ENCODE measurements at places on chromosomes 3 and 15.

GRCh38 chr3:76367281-76367680 is 581.9 kb upstream of the ZNF717 start:
- no peak for DNase-seq

DNA sequence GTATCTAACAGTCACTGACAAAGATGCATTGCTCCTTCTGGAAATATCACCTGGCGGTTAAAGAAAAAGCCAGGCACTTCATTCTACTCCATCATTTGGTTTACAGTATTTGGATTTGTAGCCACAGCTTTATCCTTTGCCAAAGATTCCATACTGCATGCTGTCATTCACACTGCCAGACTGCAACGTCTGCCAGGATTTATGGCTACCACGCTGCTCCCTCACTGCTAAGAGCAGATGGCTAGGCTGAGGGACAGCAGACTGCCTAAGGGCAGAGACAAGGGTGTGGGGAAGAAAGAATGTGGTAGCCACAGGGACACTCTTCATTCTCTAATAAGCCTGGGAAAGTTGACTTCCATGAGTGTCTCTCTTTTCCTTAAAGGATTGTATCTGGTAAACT is 1047.0 kb downstream of the TUSC7 start:
- no peak for DNase-seq

DNA sequence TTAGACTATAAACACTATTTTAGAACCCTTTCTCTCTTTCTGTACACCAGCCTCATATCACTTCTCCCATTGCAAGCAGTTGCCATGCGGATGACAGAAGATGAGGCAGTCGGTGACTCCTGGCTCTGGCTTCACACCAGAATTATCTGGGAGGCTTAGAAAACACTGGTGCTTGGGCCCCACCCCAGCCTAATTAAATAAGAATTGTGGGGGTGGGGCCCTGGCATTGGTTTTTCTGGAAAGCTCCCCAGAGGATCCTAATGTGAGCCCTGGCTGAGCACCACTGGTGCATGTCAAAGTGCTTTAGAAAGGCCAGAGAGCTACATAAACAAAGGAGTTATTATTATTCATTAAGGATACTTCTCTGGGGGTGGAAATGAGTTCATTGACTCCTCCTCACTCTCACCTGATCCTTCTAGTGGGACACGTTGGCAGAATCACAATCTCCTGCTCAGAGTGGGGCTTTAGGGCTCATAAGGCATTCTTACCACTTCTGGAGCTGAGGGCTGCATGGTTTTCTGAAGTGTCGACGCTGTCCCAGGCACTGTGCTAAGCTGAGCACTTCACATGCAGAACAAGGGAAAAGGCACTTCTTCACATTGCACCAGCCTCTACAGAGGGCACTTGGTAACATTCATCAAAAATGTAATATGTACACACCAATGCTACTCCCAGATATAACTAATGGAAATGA is 188.5 kb upstream of the TLE3 start:
- DNase-seq: no peak

- no peak for DNase-seq
These were observed 45.1 kb downstream of the SNAPC5 start for GRCh38 chr15:66452420-66452819.

DNA sequence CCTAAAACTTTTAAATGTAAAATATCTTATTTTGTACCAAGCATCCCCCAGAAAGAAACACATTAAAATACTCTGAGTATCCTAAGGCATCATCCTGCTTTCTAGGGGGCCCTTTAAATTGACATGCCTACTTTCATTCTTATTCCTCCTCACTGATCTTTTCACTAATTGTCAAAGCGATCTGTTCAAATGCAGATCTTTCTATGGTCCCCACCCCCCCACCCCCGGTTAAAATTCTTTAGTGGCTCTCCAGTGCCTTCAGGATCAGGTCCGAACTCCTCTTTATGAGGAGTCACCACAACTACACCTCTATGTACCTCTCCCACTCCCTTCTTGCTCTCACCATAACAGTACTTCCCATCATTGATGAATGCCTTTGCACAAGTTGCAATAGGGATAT is 19.2 kb upstream of the TFDP2 start:
- DNase-seq: no peak

DNA sequence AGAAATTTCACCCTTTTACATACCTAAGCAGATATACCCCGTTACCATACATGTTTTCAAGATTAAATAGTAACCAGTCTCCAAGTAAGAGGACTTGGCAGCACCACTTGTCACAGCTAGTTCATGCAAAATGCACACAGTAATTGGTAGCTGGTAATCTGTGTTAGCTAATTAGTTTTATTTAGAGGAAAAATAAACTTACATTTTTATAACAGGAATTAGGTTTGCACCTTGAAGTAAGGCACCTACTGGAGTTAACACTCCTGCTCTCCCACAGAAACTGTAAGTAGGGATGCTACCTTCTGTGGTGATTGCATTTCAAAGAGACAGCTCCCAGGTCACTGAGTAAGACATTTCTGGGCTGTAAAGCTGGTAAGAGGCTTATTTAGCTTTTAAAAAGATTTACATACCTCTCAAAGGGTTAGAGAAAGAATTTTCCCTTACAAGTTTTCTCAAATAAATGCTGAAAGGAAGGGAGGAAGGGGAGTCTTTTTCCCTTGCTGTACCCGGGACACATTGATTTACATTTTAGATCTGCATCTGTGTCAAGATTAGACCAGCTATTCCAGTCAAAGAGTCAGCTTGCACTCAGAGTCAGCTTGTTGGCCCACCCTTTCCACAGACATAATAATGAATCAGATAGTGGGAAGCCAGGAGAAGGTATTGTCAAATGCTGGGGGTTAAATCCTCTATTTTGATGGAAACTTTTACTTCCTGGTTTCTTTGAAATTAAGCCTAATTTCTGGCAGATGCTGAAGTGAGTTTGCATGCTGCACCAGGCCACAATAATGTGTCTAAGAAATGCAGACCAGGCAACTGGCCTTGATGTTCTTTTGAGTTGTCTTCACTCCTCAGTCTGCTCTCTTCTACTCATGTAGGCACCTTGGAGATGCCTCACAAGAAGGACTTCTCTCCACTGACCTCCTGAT is 77.6 kb upstream of the CHD2 start:
- no peak for DNase-seq

DNA sequence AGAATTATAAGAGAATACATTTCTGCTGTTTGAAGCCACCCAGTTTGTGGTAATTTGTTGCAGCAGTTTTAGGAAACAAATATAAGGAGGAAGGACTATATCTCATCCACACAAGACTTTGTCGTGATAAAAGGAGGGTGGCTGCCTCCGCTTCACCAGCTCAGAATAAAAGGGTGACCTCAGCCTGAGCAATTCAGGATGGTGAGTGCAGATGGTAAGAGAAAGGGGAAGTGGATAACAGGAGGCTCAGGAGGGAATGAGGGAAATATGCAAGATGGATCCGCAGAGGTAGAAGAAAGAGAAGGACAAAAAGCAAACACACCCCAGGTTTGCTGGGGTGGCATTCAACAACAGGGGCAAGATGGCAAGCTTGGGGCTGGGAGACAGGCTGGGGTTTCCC is 108.1 kb upstream of the TNFAIP8L3 start:
- DNase-seq: no peak

DNA sequence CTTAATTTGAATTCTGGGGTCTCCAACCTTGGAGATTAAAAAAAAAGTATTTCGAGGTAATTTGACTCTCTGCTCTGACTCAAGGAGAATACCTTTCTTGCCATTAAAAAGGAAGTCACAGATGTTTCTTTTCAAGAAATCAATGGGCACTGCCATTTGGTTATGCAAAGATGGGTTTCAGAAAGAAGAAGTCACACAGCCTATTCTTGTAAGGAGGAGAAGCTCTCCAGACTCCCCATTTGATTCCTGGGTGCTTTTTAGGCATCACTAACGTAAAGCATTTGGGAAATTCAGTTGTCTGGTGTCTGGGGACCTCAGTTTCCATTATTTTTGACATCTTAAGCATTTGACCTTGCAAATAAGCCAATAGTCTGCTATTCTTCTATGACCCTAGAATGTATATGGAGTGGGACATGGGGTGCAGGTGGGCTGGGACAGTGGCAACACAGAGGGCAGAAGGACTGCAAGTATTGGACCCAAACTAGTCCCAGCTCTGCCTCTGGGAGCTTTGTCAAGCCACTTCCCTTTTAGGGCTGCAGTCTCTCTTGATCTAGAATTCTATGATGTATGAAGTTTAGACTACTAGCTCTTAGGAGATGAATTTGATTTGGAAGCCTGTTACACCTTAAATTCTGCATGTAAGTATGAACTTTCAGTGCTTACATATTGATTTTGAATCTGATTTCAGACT is 27.8 kb downstream of the IL5RA start:
- no peak for DNase-seq

DNA sequence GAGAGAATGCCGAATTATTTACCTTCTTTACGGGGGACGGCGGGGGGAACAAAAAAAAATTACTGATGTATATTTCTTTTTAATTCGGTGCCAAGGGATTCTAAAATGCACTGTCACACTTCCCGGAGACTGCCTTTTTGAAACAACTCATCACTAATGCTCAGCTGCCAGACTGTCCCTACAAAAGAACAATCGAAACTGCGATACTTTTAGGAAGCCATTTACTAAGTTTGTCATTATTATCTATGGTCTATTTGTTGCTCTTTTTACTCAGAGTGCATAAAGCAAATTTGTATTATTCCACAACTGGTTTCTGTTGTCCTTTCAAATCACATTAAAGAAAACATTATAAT is 60.8 kb downstream of the TM4SF4 start:
- no peak for DNase-seq

- DNase-seq: no peak
These were observed 498 bp upstream of the ARNT2 start for GRCh38 chr15:80403712-80404056.

DNA sequence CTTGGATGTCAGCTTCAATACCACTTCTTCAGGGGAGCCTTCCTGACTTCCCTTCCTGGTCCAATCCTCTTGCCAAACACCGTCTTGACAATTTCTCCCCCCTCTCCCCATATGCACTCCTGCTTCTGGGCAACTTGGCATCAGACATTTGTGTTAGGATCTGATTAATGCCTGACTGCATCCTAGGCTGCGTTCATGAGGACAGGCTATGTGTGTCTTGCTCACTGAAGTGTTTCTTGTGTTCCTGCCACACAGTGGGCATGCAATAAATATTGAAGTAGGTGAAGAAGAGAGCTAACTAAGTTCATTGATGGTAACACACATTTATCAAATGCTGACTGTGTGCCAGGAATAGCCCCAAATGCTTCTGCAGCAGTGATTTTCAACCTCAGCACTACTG is 36.4 kb upstream of the WNT5A start:
- DNase-seq: no peak

Measured in stimulated activated CD8-positive, alpha-beta memory T cell treated with anti-CD3 and anti-CD28 coated beads, Interleukin-4, amount 100 ng/mL, for 1 hour (primary cell).